ENCODE measurements at places on chromosomes 16 and 17.

- DNase-seq, result no peak
Measured at GRCh38 chr16:31055613-31056012, 18.4 kb downstream of the ZNF668 start.

GRCh38 chr16:10180771-10181163, 1.5 kb downstream of the GRIN2A start:
- peak; percentile 61 for DNase-seq

DNA sequence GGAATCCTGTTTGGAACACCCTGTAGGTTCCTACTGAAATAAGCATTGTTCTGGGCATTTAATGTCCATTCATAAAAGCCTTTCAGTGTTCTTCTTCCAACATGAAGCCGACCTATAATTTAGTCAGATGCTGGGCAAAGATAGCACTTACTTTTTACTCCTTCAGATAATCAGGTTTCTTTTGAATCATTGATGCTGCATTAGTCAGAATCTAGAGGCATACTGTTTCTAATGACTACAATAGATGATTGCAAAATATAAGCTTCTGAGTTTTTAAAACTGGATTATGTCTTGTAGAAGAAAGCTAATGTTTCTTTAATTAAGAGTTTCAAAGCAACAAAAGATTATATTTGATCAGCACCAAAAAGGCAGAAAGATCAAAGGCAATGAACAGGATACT, 16.0 kb downstream of the MMD start:
- DNase-seq, result no peak

GRCh38 chr17:50027172-50027880, 28.6 kb upstream of the ITGA3 start:
- no peak for DNase-seq

GRCh38 chr17:5817475-5818395, 233.4 kb upstream of the NLRP1 start:
- DNase-seq, result no peak

DNA sequence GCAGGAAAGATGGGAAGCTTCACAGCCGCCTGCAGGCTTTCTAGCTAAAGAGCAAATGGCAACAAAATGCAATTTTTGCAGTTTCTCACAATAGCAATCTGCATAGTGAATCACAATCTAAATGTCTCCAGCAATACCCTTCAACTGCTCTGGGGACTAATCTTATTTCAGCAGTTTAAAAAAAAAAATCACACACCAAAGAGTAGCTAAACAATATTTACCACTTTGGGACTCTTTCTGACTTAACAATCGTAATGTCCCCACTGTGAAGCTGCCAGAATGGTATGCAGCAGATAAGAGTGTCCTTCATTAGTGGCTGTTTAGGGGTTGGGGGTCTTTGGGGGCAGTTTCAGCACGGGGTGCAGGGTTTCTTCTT, 9.8 kb downstream of the CPPED1 start:
- DNase-seq, result no peak

- no peak for DNase-seq
Measured at GRCh38 chr17:77839698-77840512, 118.6 kb upstream of the TNRC6C start.

GRCh38 chr16:75304521-75305363, 53.3 kb upstream of the BCAR1 start:
- no peak for DNase-seq

- DNase-seq, result no peak
Measured at GRCh38 chr16:68332411-68333121, 21.7 kb downstream of the PRMT7 start.

- no peak for DNase-seq
Measured at GRCh38 chr16:79776243-79776847, 175.8 kb upstream of the MAF start.

DNA sequence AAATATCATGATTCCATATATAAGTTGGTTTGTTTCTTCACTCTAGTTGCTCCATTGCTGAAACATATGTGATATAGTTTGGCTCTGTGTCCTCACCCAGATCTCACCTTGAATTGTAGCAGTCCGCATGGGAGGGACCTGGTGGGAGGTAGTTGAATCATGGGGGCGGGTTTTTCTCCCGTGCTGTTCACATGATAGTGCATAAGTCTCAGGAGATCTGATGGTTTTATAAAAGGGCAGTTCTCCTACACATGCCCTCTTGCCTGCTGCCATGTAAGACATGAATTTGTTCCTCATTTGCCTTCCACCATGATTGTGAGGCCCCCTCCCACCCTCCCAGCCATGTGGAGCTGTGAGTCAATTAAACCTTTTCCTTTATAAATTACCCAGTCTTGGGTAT, 915.5 kb downstream of the KCNJ2 start:
- no peak for DNase-seq

DNA sequence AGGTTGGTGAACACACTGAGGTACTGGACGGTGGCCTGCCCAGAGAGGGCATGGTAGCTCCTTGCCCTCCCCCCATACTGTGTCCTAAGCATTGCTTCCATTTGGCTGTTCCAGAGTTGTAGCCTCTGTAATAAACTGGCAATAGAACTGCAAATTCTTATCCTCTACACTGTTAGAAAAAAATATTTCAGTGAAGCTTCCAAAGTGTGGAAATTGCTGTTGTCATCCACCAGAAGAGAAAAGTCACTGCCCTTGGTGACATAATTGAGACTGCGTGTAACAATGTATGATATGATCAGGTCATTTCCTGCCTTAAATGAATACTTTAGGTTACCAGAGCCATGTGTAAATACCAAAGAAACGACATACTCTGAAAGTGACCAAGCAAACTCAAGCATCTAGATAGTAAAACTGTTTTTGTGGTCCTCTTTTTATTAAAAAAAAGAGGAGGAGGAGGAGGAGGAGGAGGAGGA, 65.9 kb downstream of the CEP95 start:
- no peak for DNase-seq

DNA sequence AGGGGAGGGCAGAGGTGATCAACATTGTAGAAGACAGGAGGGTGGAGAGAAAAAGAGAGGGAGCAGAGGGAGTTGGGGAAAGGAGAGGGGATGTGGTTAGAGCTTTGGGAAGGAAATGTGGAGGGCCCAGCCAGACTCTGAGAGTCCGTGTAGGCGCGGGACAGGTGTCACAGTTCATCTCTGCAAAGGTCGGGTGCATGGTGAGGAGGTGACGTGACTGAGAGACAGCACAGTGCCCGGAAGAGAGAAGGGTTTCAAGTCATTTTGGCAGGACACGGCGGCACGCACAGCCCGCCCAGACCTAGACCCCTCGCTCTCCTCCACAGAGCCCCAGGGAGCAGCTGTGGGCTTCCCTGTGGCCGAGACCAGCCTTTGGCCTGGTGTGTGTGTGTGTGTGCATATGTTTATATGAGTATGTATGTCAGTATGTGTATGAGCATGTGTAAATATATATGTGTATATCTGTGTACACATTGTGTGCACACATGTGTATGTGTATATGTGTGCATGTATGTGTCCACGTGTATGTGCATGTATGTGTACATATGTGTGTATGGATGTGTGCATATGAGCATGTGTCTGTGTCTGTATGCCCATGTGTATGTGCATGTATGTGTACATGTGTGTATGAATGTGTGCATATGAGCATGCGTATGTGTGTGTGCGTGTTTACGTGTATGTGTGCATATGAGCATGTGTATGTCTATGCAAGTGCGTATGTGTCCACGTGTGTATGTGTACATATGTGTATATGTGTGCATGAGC, 104.6 kb downstream of the SEC14L1 start:
- DNase-seq, result no peak

GRCh38 chr17:75549246-75550138, 24.0 kb downstream of the LLGL2 start:
- peak; percentile 58 for DNase-seq

DNA sequence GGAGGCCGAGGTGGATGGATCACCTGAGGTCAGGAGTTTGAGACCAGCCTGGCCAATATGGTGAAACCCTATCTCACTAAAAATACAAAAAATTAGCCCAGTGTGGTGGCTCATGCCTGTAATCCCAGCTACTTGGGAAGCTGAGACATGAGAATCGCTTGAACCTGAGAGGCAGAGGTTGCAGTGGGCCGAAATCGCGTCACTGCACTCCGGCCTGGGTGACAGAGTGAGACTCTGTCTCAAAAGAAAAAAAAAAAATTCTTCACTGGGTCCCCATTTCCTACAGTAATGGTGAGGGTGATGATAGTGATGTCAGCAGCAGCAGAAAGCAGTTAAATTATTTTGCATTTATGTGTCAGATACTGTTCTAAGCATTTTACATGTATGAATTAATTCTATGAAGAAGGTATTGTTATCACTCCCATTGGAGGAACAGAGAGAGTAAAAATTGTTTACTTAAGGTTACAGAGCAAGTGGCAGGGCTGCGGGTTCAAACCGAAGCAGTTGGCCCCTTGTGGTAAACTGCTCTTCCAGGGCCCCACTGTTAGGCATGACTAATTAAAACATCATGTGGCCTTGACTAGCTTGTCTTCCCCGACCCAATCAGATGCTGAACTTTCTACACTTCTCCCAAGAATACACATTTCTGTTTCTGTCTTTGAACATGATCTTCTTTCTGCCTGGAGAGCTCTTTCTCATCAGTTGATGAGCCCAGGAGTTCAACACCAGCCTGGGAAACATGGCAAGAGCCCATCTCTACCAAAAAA, 45.8 kb downstream of the STAT3 start:
- DNase-seq, result no peak

- no peak for DNase-seq
Measured at GRCh38 chr17:81056312-81056711, 21.4 kb downstream of the BAIAP2 start.

GRCh38 chr17:17514361-17514992, 18.3 kb upstream of the RASD1 start:
- no peak for DNase-seq

GRCh38 chr16:1895949-1896675, 22.1 kb downstream of the HS3ST6 start:
- no peak for DNase-seq

- no peak for DNase-seq
Measured at GRCh38 chr17:81424151-81425017, 29.1 kb downstream of the BAHCC1 start.

DNA sequence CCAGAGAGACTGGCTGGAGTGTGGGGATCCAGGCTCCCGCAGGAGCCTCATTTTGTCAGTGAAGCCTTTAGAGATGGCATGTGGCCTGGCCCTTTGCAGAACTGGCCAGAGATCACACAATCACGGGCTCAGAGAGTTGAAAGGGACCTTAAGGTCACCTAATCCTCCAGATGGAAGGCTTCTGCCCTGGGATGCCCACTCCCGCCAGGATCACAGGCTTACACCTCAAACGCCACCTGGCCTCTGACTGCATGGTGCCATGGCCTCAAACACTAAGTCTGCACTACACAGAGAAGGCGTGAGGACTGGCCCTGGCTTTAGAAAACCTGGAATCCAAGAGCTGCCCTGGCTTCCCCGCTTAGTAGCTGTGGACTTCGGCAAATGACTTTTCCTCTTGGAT, 306.8 kb upstream of the CCL2 start:
- no peak for DNase-seq

DNA sequence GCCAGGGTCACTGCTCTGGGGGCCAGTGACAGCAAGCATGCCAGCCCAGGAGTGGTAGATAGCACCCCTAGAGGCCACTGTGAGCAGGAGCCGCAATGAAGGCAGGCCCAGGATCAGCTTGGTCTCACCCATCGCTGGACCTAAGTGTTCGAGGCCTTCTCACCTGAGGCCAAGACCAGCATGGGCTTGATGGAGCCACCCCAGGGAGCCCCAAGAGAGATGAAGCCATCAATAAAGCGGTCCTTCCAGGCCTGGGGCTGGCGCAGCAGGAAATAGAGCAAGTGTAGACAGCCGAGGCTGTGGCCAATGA, 1.8 kb downstream of the LCAT start:
- peak; percentile 69 for DNase-seq

DNA sequence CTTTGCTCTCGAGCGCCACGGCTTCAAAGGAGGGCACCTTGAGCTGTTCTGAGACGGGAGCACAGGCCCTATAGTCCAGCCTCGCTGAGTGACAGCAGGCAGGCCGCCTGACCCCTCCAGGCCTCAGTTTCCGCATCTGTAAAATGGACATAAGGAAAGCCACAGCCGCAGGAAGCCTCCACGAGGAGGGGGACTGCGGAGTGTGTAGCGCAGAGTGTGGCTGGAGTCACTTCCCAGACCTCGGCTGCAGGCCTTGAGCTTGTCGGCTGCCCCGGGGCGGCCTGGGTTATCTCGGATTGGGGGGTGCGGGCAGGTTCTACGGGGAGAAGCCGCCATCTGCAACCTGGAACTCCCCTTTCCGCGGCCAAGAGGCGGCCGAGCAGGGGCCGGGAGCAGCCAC, 40.8 kb downstream of the ZFPM1 start:
- DNase-seq, result no peak

DNA sequence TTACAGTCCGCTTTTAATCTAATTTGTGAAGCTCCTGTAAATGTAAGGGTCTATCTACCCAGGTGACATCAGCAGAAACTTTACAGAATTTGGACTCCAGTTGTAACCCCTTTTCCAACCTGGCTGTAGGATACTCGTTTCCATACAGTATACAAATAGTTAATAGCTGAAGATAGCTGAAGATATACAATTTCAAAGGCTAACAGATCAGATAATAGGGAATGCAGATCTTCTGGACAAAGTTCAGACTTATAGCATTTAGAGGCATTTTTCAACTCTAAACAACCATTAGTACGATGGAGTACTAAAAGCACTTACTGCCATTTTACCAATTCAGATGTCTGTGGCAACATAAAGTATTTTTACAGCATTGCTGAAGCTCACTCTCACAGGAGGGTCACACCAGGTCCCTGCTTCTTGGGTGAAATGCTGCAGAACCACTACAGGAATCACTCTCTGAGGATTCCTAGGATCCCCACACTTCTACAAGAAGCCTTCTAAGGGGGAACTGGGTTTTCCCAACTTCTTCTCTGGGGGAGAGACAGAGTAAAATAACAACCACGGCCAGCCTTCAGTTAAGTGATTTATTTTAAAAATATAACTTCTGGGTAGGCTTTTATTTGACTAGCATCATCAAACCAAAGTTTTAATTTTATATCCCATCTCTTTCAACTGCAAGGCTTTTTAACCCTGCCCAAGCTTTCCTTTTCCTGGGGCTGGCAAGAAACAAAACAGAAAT, 2.9 kb downstream of the VEZF1 start:
- no peak for DNase-seq

DNA sequence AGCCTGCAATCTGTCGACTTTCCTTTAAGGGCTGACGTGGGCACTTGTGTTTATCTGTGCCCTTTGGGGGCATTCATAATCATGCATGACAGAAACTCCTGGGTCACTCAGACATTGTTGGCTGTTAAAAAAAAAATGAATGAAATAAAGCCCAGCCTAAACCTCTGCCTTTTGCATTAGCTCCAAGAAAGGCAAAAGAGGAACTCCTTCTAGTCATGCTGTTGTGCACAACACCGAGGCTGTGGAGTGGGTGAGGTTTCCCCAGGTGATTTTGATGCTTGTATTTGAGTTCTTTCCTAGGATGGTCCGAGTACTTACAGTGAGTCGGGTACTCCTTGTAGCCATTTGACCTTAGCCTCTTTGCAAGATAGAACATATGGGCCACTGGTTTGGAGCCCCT, 49.6 kb upstream of the IRX6 start:
- no peak for DNase-seq

- peak; percentile 48 for DNase-seq
Measured at GRCh38 chr17:59620518-59621259, 994 bp downstream of the CLTC start.

DNA sequence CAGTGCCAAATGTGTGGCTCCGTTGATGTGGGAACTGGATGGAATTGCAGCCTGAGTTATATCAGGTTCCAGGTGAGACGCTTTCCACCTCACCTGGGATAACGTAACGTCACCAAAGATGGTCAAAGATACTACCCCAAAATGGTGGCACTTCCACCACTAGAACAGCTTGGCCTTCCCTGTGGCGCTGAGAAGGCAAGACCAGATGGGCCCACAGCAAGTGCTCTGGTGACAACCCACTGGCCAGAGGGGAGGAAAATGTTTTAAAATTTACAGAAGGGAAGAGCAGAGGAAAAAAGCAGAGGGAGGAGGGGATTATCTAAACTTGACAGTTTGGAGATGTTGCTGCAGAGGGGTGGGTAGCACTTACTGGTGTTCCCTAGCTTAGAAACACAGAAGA, 7.5 kb upstream of the ITGA2B start:
- DNase-seq, result no peak

Measured in HEK293T (cell line).